ENCODE measurements at places on chromosomes 1 and 21.

- DNase-seq: no peak
Observed at GRCh38 chr1:165696625-165697100, 1.7 kb downstream of the ALDH9A1 start.

DNA sequence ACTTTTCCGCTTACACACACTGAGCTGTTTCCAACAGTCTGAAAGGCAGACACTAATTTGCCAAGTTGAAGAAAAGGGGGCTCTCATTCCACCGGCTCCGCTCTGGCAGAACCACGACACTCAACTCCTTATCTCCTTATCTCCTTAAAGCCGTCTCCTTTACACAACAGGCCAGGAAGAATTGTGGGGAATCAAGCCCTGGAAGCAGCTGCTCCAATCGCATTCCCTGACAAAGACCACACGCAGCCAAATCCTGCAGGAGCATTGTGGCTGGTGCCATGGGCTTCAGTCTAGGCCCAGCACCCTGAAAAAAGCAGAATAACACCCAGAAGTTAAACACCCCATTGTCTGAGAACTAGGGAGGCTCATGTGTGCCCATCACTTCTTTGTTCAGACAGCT, 24.1 kb downstream of the SUSD4 start:
- DNase-seq: no peak

DNA sequence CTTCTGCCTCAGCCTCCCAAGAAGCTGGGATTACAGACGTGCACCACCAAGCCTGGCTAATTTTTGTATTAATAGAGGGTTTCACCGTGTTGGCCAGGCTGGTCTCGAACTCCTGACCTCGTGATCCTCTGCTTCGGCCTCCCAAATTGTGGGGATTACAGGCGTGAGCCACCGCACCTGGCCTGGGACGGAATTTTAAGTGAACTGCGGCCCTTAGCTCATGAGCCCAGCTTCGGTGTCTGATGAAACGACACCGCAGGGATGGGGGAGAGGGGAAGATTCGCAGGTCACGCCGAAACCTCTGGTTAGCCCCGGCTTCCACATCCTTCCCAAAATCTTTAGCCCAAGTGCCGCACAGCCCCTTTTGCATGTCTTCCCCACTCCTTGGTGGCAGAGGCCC, 39.1 kb downstream of the LRRC3 start:
- no peak for DNase-seq

DNA sequence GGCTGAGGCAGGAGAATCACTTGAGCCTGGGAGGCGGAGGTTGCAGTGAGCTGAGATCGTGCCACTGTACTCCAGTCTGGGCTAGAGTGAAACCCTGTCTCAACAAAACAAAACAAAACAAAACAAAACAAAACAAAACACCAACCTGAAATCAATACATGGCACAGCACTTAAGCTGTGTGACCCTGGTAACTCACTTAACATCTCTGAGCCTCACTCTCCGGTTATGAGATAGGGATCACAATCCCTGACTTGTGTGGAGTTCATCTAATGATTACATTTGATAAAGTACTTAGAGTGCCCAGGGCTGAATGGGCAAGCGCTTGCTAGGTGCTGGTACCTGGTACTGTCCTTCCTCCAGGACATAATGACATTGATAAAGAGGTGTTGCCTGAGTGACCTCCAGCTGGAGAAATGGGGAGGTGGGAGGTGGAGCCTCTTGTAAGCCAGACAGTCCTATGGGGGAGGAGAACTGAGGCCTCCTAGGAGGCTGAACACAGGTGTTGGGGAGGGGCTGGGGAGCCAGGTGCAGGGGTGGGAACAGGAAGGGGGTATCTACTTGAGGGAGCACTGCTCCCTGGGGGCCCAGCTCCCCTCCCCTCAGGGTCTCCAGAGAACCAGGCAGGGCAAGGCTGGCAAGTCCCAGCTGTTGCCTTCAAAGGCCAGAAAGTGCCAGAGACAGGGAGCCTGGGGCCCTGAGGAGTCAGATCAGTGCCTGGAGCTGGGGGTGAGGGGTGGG, 17.9 kb downstream of the FOXO6 start:
- DNase-seq: no peak

DNA sequence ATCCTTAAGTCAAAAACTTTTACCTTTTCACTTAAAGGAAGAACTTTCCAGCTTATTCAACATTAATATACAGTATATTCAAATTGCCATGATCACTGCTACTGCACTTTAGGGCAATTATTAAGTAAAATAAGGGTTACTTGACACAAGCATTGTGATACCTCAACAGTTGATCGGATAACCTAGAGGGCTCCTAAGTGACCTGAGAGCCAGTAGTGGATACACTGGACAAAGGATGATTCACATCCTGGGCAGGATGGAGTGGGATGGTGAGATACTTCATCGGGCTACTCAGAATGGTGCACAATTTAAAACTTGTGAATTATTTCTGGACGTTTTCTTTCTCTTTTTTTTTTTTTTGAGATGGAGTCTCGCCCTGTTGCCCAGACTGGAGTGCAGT, 54.5 kb upstream of the PPM1J start:
- DNase-seq: no peak
